Stimulated activated CD4-positive, alpha-beta T cell treated with anti-CD3 and anti-CD28 coated beads, Interleukin-1b, Interleukin-23, amount 100 ng/mL, for 4 hours (primary cell): ENCODE measurements at places on chromosomes 13 and 19.
A peak's percentile ranks its signal among the peaks of the same experiment; 100 is the strongest.

GRCh38 chr19:17109962-17110598, 34.5 kb downstream of the MYO9B start:
- DNase-seq: no peak

GRCh38 chr13:51093574-51093973, 17.5 kb downstream of the C13orf42 start:
- DNase-seq: no peak

DNA sequence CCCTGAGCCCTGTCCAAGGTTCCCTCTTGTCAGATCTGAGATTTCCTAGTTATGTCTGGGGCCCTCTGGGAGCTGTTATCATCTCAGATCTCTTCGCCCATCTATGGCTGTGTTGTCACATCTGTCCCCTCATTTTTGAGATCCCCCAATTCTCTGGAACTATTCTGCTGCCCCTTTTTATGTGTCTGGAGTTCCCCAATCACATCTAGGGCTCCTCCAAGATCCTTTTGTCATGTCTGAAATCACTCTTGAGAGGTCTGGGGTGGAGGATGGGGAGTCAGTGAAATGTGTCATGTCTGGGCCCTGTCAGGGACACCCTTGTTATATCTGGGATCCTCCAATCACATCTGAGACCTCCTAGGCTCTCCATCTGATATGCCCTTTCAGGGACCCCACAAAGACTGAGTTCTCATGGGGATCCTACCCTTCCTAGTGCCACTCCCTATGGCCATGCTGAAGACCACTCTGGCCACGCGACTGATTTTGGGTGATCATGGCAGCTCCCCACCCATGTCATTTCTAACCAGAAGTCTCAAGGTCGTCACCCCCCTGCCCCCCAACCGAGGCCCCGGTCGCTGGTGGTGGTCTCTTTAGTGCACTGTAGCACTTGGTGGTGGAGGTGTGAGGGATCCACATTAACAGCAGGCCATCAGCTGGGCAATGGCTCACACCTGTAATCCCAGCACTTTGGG, 3.8 kb upstream of the MYBPC2 start:
- no peak for DNase-seq

- DNase-seq: no peak
Observed at GRCh38 chr13:89900104-89900765, 1447.3 kb upstream of the MIR17HG start.

DNA sequence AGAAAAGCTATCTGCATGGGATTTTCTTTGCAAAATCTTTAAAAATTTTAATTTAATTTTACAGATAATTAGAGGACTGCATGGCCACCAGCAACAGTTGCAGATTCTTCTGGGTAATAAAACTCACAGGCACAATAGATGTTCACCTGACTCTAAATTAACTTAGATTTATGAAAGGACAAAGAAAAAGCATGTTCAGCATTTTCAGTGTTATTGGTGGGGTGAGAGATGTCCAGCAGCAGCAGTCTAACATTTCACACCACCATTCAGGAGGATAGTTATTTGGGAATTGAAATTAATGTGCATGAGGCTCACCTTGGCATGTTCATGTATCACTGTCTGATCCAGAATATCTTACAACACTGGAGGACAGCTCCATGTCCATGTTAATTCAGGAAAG, 74.0 kb downstream of the SCGB2B2 start:
- no peak for DNase-seq

GRCh38 chr19:8262431-8262830, 45.7 kb downstream of the CD320 start:
- no peak for DNase-seq

- DNase-seq: peak; percentile 62
Observed at GRCh38 chr19:1401138-1401888, at the start of gene GAMT. Gene GAMT, minus strand, starts transcription at chr19:1401542. Its CDS starts 66 bp downstream, at chr19:1401476.

DNA sequence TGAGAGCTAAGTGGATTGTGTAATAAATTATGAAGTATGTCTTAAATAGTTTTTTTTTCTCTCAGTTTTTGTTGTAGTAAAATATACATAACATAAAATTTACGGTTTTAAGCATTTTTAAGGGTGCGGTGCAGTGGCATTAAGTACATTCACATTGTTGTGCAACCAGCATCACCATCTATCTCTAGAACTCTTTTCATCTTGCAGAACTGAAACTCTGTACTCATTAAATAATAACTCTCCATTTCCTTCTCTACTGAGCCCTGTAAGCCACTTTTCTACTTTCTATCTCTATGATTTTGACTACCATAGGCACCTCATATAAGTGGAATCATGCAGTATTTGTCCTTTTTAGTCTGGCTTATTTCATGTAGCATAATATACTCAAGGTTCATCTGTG, 87.1 kb downstream of the GJA3 start:
- DNase-seq: no peak

DNA sequence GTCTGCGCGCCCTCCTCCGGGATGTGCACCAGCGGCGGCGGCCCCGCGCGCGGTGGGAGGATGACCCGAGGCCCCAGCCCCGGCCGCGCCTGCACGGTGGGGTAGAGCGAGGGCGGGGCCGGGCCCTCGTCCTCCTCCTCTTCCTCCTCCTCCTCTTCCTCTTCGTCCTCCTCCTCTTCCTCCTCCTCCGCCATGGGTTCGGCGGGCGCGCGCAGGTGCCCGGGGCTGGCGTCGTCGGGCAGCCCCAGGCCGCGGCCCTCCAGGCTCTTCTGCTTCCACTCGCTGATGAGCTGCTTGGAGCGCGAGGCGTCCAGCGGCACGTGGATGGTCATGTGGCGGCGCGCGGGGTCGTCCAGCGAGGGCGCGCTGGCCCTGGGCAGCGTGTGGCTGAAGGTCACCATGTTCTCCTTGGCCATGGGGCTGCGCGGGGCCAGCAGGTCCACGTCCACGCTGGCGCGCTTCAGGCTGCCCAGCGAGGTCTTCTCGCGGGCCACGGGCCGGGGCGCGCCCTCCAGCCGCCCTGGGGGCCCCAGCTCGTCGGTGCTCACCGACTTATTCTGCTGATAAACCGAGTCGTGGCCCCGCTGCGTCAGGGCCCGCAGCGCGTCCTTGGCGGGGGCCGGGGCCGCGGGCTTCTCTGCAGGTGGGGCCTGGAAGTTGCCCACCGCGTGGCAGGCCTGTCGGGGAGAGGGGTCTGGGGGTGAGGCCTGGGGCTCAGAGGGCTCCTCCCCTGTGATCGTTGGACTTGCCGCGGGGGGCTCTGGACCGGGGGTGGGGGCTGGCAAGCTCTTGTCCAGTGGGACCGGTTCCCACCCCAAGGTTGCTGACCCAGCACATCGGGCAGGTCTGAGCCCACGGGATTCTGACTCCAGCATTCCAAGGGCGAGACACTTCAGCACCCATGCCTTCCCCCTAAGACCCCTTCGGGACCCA, 8.3 kb downstream of the PLPPR3 start:
- DNase-seq: no peak

- no peak for DNase-seq
Observed at GRCh38 chr19:18975869-18976268, 34.9 kb upstream of the HOMER3 start.

DNA sequence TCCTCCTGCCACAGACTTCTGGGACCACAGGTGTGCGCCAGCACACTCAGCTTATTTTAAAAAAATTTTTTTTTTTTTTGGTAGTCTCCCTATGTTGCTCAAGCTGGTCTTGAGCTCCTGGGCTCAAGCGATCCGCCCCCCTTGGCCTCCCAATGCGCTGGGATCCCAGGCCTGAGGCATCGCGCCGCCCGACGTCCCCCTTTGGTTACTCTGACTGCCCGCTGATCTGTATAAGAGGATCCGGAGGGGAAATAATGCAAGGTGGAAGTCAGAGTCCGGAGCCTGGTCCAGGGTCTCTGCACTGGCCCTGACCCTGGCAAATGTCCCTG, 486 bp upstream of the ZNF805 start:
- DNase-seq: no peak

DNA sequence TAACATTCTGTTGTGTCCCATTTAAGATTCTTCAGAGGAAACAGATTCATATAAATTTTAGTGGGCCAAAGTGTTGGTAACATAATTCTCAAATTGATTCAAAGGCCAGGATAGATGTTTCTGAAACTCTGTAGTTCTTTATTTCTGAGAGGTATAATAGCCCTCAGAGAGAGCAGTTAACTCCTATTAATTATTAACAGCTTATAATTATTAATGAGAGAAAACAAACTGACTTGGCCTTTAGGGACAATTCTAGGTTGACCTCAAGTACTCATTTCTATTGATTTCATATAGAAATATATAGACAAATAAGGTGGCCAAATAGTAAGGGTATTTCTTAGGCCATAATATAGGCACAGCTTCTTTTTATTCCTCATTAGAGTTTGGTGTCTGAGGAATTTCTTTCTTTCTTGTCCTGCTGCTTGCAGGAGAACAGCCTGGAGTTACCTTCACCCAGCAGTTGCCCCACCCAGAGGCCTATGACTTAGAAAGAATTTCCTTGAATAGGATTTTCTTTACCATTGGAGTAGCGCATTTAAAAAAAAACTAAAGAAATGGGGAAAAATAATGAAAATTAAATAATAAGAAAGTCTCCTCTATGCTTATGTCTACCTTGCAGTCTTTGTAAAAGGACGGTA, 1430.1 kb upstream of the SPRY2 start:
- no peak for DNase-seq

DNA sequence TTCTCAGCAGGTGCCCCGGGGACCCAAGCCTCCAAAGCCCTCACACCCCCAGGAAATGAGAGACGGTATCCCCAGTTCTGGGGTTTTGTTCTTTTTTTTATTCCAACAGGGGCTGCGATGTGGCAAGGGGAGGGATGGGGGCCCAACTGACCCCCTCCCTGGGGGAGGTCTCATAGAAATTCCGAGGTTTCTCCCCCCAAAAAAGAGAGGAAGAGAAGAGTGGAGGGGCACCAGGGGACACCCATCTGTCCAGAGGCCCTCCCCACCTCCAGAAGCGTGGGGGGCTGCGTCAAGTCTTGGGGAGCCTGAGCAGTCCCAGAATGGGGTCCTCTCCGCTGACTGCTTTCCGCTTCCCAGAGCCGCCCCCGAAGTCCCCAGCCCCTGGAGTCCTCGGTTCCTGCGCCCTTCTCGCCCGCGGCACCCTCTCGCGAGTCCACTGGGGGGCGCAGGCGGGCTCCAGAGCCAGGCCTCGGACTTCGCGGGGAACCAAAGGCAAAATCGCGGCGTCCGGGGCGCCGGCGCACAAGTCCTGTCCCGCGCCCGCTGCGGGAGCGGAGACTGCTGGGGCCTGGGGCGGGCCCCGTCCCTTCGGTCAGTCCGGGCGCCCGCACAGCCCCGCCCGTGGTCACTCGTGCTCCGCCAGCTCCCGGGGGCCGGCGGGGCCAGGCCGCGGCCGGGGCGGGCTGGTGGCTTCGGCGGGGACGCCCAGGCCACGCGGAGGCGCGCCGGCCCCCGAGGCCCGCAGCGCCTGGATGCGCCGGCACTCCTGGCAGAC, 4.4 kb upstream of the ATP1A3 start:
- DNase-seq: no peak

- no peak for DNase-seq
Observed at GRCh38 chr19:42443944-42444398, 1.2 kb upstream of the CXCL17 start.

DNA sequence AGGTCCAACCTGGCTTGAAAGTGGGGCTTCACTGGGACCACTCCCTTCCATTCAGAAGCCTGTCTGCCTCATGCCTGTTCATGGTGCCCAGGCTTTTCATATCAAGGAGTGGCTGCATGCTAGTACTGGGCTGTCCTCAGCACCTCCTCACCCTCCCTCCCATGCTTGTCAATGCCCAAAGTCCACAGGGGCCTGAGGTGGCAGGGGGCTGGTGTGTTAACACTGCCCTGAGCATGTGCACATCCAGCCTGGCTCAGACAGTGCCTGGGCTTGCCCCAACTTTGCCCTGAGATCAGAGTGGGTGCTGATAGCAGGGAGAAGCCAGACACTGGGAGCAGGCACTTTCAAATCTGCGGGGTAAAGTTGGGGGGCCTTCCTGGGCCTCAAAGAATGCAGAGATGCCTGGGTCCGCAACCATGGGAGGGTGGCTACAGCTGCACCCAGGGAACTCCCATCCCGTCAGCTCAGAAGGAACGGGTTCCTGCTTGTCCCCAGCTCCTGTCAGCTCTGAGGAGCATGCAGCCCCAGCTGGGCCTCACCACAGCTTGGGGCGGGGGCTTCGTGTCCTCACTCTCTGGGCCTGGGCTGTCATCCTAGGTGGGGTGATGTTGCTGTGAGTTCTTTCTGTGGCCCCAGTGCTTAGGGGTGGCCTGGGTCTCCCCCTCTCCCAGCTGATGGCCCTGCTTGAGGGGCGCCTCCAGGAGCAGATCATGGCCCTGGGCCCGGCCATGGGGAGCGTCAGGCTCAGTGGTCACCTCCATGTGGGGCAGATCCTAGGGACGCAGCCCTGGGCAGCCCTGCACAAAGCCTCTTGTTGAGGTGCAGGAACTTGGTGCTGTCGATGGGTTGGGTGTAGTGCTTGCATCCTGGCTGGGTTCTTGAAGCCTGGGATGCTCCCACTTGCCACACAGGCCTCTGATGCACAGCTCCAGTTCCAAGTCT, 830.6 kb upstream of the SLITRK5 start:
- no peak for DNase-seq

GRCh38 chr13:30466841-30467252, 1.1 kb upstream of the HMGB1 start:
- no peak for DNase-seq
